ENCODE measurements at places on chromosomes 7 and 10. TPM values are rescaled to one million over a fixed set of nuclear protein-coding genes. Genes with fewer than 3 reads are reported as not detected.

The NPTX2 gene
- 0.01 TPM for polyA plus RNA-seq

The TMEM273 gene
- not detected for polyA plus RNA-seq

The RADIL gene
- polyA plus RNA-seq, result 0.17 TPM

The HMX2 gene
- not detected for polyA plus RNA-seq

The TMEM184A gene
- 5.5 TPM for polyA plus RNA-seq

The TMEM229A gene
- not detected for polyA plus RNA-seq

The ARHGEF35 gene
- polyA plus RNA-seq, result 7.6 TPM

The NRG3 gene
- polyA plus RNA-seq, result not detected

The LIPK gene
- polyA plus RNA-seq, result 0.31 TPM

The AFAP1L2 gene
- polyA plus RNA-seq, result 40.4 TPM

The COMTD1 gene
- 20.5 TPM for polyA plus RNA-seq

The UCN3 gene
- not detected for polyA plus RNA-seq

The ZNF804B gene
- not detected for polyA plus RNA-seq

The GPRIN2 gene
- 0.20 TPM for polyA plus RNA-seq
